Endothelial cell of umbilical vein (primary cell): ENCODE measurements at places on chromosomes 5 and 9. TPM values are rescaled to one million over a fixed set of nuclear protein-coding genes. Genes with fewer than 3 reads are reported as not detected.
A peak's percentile ranks its signal among the peaks of the same experiment; 100 is the strongest.

DNA sequence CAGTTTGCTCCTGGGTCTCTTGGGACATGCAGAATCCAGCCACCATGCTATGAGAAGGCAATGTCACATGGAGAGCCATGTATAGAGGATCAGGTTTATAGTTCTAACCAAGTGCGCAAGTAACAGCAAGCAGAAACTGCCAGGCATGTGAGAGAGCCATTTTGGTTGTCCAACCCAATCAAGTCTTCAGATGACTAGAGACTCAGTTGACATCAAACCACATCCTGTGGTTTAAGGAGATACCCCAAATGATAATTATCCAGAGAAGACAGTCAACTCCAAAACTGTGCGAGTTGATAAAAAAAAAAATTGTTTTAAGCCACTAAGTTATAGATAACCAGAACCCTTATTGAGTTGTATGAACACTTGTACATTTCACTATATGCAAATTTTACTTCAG, 40.2 kb downstream of the TMEM232 start:
- H3K36me3 ChIP-seq = no peaks in the 10 kb centered on the region
- no peaks in the 10 kb centered on the region for H3K27me3 ChIP-seq
- H3K4me1 ChIP-seq = no peaks in the 10 kb centered on the region
- H3K4me3 ChIP-seq = no peak overlapping the region
- no peak for DNase-seq

- DNase-seq = no peak
- H3K4me1 ChIP-seq = no peaks in the 10 kb centered on the region
- no peaks in the 10 kb centered on the region for H3K27me3 ChIP-seq
- H3K36me3 ChIP-seq = no peaks in the 10 kb centered on the region
- no peak overlapping the region for H3K4me3 ChIP-seq
Measured at GRCh38 chr9:123713282-123713681, 216.6 kb downstream of the DENND1A start.

GRCh38 chr5:68499987-68500386, 284.4 kb downstream of the PIK3R1 start:
- H3K4me1 ChIP-seq = no peaks in the 10 kb centered on the region
- H3K27me3 ChIP-seq = peaks cover 3% of the 10 kb centered on the region
- H3K27ac ChIP-seq = no peak overlapping the region
- no peak for DNase-seq
- no peaks in the 10 kb centered on the region for H3K36me3 ChIP-seq

DNA sequence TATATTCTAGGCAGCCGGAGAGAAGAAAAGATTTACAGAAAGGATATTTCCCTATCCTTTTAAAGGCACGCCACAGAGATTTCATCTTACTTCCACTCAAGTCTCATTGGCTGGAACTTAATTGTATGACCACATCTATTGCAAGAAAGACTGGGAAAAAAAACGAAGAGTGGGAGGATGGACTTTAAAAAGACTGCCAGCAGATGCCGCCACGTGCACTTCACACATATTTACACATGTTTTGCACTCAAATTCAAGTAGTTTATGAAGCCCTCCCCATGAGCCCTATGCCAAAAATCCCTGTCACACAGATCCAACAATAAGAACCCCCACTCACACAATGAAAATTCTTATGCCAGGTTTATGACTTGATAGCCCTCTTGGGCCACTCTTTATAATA, 138.5 kb upstream of the TYRP1 start:
- H3K4me3 ChIP-seq = no peak overlapping the region
- H3K27me3 ChIP-seq = no peaks in the 10 kb centered on the region
- no peaks in the 10 kb centered on the region for H3K4me1 ChIP-seq
- H3K27ac ChIP-seq = no peak overlapping the region

- DNase-seq = no peak
- no peak overlapping the region for H3K4me3 ChIP-seq
- no peaks in the 10 kb centered on the region for H3K27me3 ChIP-seq
Measured at GRCh38 chr5:179836225-179837019, 15.7 kb downstream of the SQSTM1 start.

GRCh38 chr5:91061946-91062562, 321.1 kb downstream of the ARRDC3 start:
- H3K4me3 ChIP-seq = no peak overlapping the region
- no peaks in the 10 kb centered on the region for H3K36me3 ChIP-seq
- no peaks in the 10 kb centered on the region for H3K27me3 ChIP-seq
- no peak overlapping the region for H3K27ac ChIP-seq
- no peak for DNase-seq
- no peaks in the 10 kb centered on the region for H3K4me1 ChIP-seq

- no peak for DNase-seq
- H3K27ac ChIP-seq = no peak overlapping the region
- H3K4me1 ChIP-seq = peaks cover 4% of the 10 kb centered on the region
- no peaks in the 10 kb centered on the region for H3K36me3 ChIP-seq
- no peaks in the 10 kb centered on the region for H3K27me3 ChIP-seq
- H3K4me3 ChIP-seq = no peak overlapping the region
Measured at GRCh38 chr5:15601274-15601673, 101.3 kb downstream of the FBXL7 start.

DNA sequence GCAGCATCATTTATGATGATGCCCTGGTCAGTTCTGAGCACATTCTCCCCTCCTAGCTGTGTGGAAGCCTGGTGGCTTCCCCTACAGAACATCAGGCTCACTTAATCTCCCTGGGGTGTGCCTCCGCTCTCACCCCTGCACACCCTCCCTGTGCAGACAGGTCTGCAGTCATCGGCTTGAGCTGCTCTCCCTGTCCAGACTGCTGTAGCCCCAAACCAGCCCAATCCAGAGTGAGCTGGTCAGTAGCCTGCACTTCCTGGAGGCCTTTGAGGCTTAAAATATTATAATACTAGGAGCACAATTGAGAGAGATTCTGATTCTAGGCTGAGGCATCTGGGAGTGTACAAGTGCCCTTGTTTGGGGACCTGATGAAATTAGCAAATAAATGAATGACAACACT, 60.2 kb downstream of the PPARGC1B start:
- no peak for DNase-seq
- no peak overlapping the region for H3K27ac ChIP-seq
- no peaks in the 10 kb centered on the region for H3K4me1 ChIP-seq
- H3K36me3 ChIP-seq = no peaks in the 10 kb centered on the region
- no peak overlapping the region for H3K4me3 ChIP-seq

DNA sequence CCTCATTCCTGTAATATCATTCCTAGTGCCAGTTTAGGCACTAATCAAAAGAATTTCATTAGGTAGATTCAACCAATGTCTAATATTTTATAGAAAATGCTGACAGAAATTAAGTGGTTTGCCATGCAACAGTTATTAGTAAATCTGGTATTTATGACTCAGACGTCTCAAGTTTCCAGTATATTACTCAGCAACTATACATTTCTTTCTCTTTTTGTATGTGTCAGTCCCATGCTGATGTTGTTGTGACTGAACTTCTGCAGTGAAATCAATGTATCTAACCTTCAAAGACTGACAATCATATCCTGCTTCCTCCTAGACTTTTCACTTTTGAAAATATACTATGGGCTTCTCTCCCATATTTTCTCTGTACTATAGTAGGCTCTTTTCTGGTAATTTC, 822.5 kb downstream of the NR2F1-AS1 start:
- no peak overlapping the region for H3K4me3 ChIP-seq
- no peaks in the 10 kb centered on the region for H3K27me3 ChIP-seq
- DNase-seq = peak; percentile 20
- no peaks in the 10 kb centered on the region for H3K36me3 ChIP-seq
- H3K4me1 ChIP-seq = no peaks in the 10 kb centered on the region
- no peak overlapping the region for H3K27ac ChIP-seq

DNA sequence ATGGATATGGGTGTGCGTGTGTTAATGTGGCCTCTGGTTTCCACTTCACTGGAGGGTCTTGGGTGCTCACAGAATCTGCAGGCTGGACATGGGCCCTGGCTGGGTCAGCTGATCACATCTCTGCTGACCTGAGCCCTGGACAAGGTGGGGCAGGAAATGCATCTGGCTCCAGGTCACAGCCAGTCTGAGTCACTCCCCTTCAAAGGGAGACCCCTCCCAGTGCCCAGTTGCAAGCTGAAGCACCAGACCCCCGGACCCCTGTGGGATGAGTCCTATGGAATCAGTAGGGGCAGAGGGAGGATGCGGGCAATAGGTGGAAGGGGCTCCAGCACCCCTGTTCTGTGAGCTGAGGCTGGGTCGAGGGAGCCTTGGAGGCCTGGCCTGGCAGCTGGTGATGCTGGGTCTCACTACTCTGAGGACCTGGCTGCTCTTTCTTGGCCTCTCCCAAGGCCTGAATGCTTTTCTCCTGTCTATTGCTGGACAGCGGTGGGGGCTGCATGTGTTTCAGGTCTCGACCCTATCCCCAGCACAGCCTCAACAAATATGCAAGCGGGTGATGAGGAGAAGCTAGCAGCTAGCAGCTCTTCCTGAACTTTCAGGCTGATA, 54.5 kb downstream of the PHF2 start:
- no peak overlapping the region for H3K27ac ChIP-seq
- H3K4me1 ChIP-seq = no peaks in the 10 kb centered on the region
- H3K4me3 ChIP-seq = no peak overlapping the region
- H3K36me3 ChIP-seq = no peaks in the 10 kb centered on the region
- DNase-seq = no peak
- H3K27me3 ChIP-seq = no peaks in the 10 kb centered on the region

DNA sequence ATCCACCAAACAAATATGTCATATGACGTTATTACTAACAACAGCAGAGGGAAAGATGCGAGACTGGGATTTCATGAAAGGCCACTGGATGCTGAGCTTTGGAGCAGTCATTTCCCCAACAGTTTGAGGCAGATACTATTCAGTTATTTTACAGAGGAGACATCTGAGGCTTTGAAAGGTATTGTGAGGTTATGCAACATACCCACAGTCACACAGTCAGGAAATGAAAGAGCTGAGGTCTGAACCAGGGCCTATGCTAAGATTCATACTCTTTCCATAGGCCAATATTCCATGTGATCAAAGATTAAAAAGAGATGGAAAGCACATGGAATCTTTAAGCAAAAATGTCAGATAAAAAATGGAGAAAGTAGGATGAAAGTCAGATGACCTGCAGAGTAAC, 63.0 kb downstream of the LPAR1 start:
- H3K27me3 ChIP-seq = no peaks in the 10 kb centered on the region
- H3K4me1 ChIP-seq = peaks cover 5% of the 10 kb centered on the region
- no peak overlapping the region for H3K27ac ChIP-seq

DNA sequence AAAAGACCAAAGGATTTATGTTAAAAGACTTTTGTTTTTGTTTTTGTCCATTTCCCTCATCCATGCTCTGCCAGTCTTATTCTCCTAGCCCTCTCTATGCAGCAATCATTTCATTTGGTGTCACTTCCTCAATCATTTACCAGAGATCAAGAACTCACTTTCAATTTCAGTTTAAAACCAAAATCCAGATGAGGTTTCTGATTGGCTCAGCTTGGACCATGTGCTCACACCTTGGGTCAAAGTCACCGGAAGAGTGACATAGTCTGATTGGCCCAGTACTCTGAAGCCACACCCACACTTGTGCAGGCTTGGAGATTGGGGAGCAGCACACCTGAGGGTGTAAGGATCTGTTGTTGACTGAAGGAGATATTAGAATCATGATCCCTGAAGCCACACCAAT, 79.6 kb downstream of the TLR4 start:
- no peak overlapping the region for H3K27ac ChIP-seq
- DNase-seq = no peak
- no peak overlapping the region for H3K4me3 ChIP-seq
- peaks cover 7% of the 10 kb centered on the region for H3K4me1 ChIP-seq

DNA sequence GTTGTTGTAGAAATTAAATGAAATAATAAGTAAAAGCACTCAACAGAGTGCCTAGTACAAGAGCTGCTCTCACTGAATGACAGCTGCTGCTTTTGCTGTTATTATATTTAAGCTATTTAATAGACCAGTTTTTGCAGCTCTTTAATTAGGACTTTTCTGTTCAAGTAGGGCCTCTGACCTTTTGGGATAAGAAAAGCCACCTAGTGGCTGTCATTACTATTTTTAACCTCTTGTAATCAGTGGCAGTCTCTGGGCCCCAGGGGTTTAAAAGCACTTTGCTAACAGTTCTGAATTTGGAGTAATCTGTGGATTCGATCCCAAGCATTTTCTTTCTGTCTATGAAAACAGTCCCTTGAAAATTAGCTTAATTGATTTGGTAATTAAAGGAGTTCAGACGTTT, 121.1 kb downstream of the NUDT12 start:
- H3K4me3 ChIP-seq = no peak overlapping the region
- no peaks in the 10 kb centered on the region for H3K27me3 ChIP-seq
- H3K4me1 ChIP-seq = no peaks in the 10 kb centered on the region
- H3K27ac ChIP-seq = no peak overlapping the region

GRCh38 chr5:73822989-73823339, 197.0 kb downstream of the ARHGEF28 start:
- H3K27me3 ChIP-seq = no peaks in the 10 kb centered on the region
- peak; percentile 35 for DNase-seq
- H3K4me3 ChIP-seq = no peak overlapping the region
- H3K27ac ChIP-seq = no peak overlapping the region

DNA sequence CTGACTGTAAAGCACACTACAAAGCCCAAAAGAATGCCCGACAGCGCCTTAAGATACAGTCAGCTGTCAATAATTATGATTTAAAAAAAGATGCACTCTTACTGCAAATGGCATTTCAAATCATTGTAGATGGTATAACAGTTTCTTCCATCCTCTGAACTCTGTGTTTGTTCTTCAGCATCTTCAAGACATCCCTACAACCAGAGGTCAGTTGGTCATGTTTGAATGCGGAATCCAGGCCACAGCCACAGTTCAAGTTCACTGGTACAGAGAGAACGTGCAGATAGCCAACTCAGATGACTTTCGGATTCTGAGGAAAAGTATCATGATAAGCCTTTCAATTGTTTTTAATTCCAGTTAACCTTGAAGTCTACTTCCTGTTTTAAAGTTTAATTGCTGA, 8.7 kb upstream of the MYOT start:
- no peaks in the 10 kb centered on the region for H3K36me3 ChIP-seq
- no peak overlapping the region for H3K4me3 ChIP-seq
- no peaks in the 10 kb centered on the region for H3K27me3 ChIP-seq
- no peaks in the 10 kb centered on the region for H3K4me1 ChIP-seq
- no peak overlapping the region for H3K27ac ChIP-seq

DNA sequence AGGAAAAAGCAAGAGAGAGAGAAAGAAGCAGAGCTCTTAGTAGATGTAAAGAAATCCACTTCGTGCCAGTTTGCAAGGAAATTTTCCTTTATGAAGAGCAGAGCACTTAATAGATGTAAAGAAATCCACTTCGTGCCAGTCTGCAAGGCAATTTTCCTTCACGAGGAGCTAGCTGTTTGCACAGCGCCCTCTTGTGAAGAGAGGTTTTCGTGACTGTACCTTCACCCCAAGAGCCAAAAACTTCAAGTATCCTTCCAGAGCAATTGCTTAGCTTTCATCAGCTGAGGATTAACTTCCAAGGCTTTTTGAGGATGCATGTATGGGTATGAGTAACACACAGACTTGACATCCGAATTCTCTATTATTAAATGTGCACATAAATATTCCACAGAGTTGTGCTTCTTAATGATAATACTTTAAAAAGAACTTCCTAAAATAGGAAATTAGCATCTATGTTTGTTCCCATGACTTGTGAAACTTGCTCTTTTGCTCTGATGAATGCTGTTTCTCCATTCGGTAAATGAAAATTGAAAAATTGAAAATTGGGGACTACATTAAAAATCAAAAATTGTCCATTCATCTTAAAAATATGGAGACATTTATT, 525.6 kb downstream of the PDE4D start:
- H3K4me1 ChIP-seq = no peaks in the 10 kb centered on the region
- no peak overlapping the region for H3K4me3 ChIP-seq
- peaks cover 2% of the 10 kb centered on the region for H3K27me3 ChIP-seq
- DNase-seq = peak; percentile 75
- no peaks in the 10 kb centered on the region for H3K36me3 ChIP-seq
- no peak overlapping the region for H3K27ac ChIP-seq

Gene C5orf34
- total RNA-seq = 5.0 and 6.5 TPM in 2 replicates

Gene FCN1
- not detected in 2 replicates for total RNA-seq

Gene NR2F1-AS1
- total RNA-seq = 13.8 and 15.2 TPM in 2 replicates

Gene RASEF
- total RNA-seq = 0.05 and 0.11 TPM in 2 replicates

Gene GABRA1
- total RNA-seq = not detected in 2 replicates
